ENCODE measurements at places on chromosomes 13 and 19.

- DNase-seq: no peak
Measured at GRCh38 chr13:23609414-23609760, 39.2 kb downstream of the TNFRSF19 start.

- DNase-seq: no peak
Measured at GRCh38 chr19:366951-367350, 22.4 kb upstream of the MIER2 start.

GRCh38 chr13:30276178-30276577 lies 31.2 kb downstream of the KATNAL1 start:
- no peak for DNase-seq

GRCh38 chr19:41357746-41358145 lies 4.0 kb upstream of the TGFB1 start:
- DNase-seq: no peak

GRCh38 chr19:45045671-45046353 lies 7.0 kb downstream of the CLASRP start:
- peak; percentile 34 for DNase-seq

GRCh38 chr19:9865732-9866501 lies 30.8 kb downstream of the PIN1 start:
- peak; percentile 22 for DNase-seq

All from NCI-H146 (cell line).